ENCODE measurements at places on chromosomes 11 and 22. TPM values are rescaled to one million over a fixed set of nuclear protein-coding genes. Genes with fewer than 3 reads are reported as not detected.

GRCh38 chr22:29821291-29822016 is 16.6 kb downstream of the ASCC2 start:
- DNase-seq = peak; percentile 83

GRCh38 chr11:121696177-121696871 is 243.6 kb upstream of the SORL1-AS1 start:
- no peak for DNase-seq

DNA sequence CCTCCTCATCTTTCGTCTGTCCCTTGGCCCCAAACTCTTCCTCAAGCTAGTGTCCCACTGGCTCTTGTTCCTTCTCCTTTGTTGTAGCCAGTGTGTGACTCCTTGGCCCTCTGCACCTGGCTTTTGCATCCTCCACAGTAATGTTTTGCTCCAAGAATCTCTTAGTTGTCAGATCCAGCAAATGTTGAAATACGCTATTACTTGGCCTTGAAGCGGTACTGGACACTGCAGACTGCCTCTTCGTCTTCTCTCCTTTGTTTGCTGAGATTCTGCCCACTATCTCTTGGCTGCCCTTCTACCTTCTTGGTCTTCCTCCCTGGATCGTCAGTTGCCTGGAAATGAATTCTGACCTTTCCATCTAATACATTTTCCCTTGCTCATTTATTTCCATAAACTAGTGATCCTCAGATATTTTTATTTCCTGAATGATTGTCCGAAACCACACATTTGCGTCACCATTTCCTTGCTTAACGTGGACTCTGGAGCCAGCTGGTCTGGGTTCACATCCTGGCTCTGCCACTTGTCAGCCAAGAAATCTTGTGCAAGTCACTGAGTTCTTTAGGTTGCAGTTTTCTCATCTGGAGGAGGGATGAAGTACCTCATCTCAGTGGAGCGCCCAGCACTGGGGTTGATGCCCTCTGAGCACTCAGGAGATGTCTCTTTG is 113.6 kb downstream of the LDLRAD3 start:
- DNase-seq = peak; percentile 21

- no peak for DNase-seq
These were observed 1.3 kb downstream of the LRRC4C start for GRCh38 chr11:41458154-41458553.

GRCh38 chr11:111602865-111603610 is 789 bp downstream of the SIK2 start:
- DNase-seq = peak; percentile 64

GRCh38 chr11:1388763-1389102 is 1.0 kb upstream of the BRSK2 start:
- DNase-seq = no peak

- peak; percentile 57 for DNase-seq
These were observed 192.5 kb upstream of the SNX19 start for GRCh38 chr11:131108760-131109159.

- DNase-seq = no peak
These were observed 36.5 kb downstream of the CTSC start for GRCh38 chr11:88300888-88301487.

- DNase-seq = no peak
These were observed 243.0 kb downstream of the CTTN start for GRCh38 chr11:70641369-70641768.

DNA sequence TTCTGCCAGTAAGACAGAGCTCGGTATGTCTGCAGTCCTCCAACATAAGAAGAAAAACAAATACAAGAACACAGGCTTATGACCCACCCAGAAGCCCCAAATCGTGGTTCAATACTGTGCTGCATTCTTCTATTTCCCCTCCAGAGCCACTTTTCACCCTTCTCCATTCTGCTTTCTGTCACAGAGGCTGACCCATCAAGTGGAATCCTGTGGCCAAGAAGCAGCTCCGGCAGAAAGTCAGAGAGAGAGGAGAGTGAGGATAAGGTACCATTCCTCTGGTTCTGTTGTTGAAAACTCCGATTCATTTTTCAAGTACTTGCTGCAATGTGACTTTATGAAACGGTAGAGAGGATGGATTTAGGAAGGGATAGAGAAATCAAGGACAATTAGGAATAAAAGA is 30.4 kb downstream of the PGM2L1 start:
- DNase-seq = no peak

DNA sequence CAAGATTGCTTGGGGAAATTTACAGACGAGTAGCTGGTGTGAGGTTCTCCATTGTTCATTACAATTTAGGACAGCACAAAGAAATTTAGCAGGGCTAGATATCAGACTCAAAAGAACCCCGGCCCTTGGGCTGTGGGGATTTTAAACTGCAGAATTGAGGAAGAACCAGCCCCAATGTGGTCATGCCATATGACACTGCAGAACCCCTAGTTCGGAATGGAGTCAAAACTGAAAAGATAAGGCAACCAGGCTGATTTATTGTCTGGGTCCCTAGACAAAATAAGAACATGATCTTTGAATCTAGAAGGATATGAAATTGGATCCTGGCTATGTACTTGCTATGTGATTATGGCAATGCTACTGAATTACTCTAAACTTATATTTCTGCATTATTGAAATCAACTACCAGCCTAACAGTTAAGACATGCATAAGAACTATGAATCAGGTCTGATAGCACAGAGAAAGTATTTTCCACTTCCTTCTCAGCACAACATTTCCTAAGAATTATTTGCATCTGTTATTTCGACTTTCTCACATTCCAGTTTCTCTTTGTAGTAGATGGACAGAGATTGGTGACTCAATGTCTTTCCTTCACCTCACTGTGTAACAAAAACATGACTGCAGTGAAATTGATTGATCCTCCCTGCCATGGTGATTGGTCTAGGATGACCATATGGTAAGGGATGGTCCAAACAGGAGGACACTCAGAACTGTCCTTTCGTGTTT is 13.2 kb downstream of the MMP3 start:
- DNase-seq = peak; percentile 65

The ACTN3 gene
- total RNA-seq = not detected

The GPR83 gene
- total RNA-seq = not detected

The SERPIND1 gene
- total RNA-seq = not detected

The KDM4E gene
- not detected for total RNA-seq

The FAT3 gene
- 1.9 TPM for total RNA-seq
